ENCODE measurements at places on chromosomes 1 and 21.
A peak's percentile ranks its signal among the peaks of the same experiment; 100 is the strongest.

DNA sequence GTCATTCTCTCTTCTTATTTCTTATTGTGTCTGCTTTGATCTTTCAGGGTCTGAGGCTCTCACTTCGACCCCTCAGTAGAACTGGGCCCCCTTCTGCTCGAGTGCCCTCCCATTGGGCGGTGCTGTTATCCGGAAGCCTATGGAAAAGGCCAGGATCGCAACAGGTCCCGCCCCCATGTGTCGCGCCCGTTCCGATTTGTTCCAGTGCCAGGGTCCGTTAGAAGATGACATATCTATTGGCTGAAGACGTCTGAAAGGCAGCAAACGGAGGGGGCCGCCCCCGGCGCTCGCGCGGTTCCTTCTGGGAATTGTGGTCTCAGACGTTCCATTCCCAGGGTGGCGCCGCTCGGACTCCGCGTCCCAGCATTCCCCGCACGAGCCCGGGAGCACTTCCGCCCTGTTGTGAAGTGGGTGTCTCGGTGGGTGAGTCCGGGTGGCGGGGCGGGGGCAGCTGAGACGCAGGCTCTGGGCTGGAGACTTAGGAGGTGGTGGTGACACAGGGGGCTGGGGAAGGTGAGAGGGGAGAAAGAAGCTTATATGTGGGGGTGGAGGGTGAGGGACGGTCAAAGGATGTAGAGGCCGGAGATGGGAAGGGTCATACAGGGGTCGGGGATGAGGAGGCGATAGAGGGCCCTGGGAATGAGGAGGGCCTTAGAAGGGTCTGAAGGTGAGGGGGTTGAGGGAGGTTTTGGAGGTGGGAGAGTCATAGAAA, at the start of gene ZSCAN20:
Gene ZSCAN20 (plus strand): TSS at position 377 of the 712 bp plus-strand sequence. CDS start 6,644 bp downstream, outside the sequence.
- peak; percentile 98 for DNase-seq

- DNase-seq = no peak
These were observed 9.6 kb upstream of the POFUT2 start for GRCh38 chr21:45297329-45297728.

- no peak for DNase-seq
These were observed 19.6 kb downstream of the CAPN8 start for GRCh38 chr1:223645903-223646302.

DNA sequence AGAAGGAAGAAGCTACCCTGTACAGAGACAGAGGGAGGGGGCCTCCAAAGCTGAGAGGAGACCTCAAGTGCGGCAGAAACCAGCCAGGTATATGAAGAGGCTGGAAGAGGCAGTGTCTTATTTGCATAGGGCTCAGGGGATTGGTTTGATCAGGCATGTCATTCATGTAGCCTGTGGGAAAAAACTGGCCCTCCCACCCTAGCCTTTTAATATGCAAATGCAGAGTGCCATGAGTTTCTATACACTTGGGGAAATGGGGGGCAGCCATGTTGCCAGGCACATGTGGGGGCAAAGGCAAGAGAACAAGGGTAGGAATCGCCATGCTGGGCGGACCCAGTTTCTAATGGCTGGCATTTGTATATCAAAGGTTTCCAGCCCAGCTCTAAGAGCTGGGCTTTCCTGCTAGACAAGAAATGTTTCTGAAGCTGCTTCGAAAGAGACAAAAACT, 172.7 kb downstream of the RASAL2 start:
- no peak for DNase-seq

Data from fibroblast of gingiva (primary cell).